ENCODE measurements at places on chromosomes 2 and 18.

GRCh38 chr2:103896182-103896581, 957.7 kb upstream of the POU3F3 start:
- no peak for DNase-seq

DNA sequence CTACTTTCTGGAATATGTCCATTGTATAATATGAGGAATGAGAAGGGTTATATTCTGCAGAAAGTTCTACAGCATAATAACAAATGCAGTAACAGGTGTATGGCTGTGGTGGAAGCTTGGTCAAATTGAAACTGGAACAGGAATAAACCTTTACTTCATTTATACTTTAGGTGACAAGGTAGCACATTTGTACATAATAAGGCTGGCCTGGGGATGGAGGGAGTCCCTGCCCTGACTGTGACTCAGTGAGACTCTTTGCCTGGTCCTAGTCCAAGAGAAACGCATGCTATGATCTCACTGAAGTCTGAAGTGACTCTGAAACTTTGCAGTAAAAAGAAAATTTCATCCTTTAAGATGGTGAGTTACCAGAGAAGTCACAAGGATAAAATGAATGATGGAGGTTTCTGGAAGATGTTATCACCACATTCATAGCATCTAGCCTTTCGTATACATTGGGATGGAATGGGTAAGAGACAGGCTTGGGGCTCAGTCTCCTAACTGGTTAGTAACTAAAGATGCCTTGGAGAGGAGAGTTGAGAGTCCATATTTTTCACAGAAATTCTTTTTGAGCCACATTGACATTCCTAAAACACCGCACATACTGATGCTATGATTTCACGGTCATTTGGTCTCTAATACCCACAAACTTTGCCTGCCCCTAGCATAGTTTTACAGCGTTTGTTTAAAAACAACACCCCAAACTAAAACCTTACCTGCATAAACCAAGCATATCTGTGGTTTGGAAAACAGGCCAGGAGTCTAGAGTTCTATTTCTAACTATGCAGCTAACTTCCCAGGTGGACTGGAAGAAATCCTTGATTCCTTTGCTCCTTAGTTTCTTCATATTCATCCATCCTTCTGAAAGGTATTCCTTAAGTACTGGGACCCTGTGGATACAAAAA, 42.4 kb upstream of the NABP1 start:
- DNase-seq = no peak

DNA sequence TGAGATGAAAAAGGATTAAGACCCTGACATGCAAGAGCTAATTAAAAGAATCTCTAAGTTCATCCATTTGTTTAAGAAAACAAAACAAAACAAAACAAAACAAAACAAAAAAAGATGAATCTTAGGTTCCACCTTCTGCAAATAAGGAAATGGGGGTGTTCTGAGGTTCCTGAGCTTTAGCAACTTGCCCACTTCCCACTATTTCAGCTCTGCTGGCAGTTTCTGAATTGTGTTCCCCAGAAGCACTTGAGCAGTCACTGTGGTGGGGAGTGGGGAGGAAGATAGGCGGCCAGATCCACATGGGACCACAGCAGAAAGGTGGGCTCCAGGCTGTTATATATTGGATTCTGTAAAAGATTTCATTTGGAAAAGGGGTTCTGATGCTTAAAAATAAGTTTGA, 20.3 kb downstream of the INO80C start:
- DNase-seq = no peak

DNA sequence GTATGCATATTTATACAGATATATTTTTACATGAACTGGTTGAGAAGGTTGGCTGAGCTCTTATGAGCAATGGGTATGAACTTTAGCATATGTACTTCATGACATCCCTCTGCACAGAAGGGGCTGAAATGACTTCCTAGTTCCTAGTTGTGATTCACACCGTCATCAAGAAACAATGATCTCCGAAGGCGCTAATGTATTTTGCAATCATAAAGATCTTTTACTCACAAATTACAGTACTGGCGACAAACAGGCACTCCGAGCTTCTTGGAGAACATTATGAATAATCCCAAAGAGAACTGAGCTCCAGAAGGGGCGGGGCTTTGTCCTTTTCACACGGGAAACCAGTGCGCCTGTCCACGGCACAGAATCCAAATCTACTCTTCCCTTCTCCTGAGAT, 18.1 kb downstream of the BCL2 start:
- no peak for DNase-seq

GRCh38 chr18:25244924-25245698, 106.9 kb downstream of the ZNF521 start:
- DNase-seq = no peak

DNA sequence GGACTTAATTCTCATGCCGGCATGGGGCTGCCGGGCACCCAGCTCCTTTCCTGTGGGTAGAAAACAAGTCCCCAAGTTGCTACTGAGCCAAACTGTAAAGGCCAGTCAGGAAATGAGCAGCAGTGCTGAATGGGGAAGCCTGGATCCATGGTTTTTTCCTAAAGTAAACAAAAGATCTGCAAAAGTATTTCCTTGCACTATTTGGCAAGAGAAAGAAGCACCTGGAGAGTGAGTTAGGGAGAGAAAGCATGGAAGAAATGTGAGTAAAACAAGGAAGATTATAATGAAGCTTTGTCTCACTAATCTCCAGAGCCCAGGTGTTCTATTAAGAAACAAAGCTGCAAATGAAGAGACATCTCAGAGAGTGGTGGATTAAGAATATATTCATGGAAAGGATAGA, 117.6 kb downstream of the METTL8 start:
- no peak for DNase-seq

- peak; percentile 35 for DNase-seq
These were observed 24.4 kb downstream of the MBP start for GRCh38 chr18:77108001-77108692.

DNA sequence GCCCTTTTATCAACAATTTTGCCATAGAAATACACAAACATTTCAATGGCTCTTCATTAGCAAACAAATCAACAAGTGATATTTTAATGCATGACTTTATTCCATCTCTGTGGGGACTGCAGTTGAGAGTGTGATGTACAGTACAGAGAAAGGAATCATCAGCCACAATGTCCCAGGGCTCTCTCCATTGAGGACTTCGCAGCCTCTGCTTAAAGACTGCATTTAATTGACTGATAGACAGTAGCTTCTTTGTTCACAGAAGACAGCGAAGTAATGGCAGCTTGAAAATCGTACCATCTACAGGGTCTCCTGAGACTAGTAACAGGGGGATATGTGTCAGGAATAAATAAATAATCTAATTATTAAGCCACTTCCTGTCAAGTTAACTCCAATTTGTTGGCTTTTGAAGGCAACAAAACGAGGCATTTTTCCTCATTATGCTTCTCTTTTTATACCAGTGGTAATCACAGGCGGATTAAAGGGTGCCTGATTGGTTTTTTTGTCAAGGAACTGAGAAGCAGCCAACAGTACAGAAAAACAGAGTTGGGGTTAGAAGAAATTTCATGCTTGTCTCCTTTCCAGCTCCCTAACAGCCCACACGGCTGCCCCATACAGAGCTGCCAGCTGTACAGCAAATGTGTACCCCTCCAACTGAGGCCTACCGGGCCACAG, 164.3 kb downstream of the ZNF521 start:
- DNase-seq = no peak

DNA sequence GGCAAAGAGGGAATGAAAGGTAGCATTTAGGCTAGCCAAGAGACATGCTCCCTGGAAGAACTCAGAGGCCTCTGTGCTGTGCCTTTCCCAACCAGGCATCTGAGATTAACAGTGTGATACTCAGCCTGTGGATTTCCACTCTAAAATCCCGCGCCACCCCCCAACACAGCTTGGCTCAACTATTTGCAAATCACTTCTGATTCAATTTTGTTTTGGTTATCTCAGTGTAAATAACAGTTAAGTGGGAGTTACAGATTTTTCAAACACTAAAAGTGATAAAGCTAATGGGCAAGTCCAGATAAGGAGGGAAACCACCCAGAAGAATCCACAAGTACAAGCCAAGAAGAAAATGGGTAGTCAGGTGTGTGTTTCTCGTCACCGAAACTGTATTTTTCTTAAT, 1.4 kb upstream of the NRP2 start:
- DNase-seq = no peak

DNA sequence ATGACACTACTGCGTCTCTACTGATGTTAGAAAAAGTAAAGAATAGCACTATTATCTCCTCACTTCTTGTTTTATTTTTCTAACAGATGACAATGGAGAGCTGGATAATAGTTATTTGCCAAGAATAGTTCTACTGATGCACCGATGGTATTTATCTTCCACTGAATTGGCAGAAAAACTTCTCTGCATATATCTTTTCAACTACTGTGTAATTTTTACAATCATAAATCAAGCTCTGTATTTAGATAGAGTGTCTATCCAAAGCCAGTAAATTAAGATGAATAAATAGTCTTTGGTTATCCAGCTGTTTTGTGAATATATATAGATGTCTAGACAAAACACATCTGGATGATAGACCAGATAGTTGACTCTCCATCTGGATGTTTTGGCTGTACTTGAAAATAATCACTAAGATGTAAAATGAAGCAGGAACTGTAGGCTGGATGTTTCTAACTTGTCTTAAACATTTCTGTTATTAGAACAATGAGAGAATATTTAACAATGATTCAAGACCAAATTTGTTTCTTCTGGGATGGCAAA, 40.1 kb downstream of the RASGRP3 start:
- no peak for DNase-seq

GRCh38 chr18:55858661-55859515, 270.9 kb upstream of the TCF4 start:
- no peak for DNase-seq

- DNase-seq = no peak
These were observed 189.9 kb upstream of the PIEZO2 start for GRCh38 chr18:11339188-11339775.

GRCh38 chr18:710418-711300, 1.8 kb downstream of the ENOSF1 start:
- DNase-seq = no peak

GRCh38 chr2:20288642-20289340, 61.9 kb downstream of the PUM2 start:
- DNase-seq = no peak

DNA sequence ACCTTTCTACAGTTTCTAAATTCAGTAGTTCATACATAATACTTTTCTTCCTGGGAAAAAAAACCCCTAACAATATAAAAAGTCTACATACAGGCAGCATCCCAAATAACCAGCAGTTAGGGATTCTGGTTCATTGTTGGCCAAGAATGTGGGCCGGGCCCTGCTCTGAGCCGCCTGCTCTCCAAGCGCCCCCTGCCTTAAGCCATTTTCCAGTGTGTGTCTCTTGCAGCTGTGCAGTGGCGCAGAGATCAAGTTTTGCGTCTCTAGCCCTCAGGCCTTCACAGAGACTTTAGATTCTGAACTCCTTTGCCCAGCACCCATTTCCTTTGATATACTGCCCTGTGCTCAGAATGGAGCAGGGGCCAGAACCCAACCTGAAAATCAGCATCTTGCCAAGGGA, 32.9 kb downstream of the RMC1 start:
- DNase-seq = no peak

DNA sequence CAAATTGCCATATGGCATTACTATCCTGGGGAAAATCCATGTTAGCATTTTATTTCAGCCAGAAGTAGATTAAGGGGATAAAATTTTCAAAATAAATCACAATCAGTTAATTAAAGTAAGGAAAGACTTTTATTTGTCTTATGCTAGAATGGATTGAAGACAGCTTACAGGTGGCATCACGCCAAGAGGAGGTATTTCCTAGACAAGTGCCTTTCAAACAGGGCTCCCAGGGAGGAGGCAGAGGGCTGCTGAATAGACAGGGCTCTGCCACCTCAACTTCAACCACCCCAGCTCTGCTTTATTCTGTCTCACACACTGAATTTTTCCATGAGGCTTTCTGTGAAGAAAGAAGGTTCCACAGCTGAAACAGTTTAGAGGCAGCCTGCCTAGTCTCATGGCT, 12.2 kb downstream of the CCDC68 start:
- DNase-seq = no peak

DNA sequence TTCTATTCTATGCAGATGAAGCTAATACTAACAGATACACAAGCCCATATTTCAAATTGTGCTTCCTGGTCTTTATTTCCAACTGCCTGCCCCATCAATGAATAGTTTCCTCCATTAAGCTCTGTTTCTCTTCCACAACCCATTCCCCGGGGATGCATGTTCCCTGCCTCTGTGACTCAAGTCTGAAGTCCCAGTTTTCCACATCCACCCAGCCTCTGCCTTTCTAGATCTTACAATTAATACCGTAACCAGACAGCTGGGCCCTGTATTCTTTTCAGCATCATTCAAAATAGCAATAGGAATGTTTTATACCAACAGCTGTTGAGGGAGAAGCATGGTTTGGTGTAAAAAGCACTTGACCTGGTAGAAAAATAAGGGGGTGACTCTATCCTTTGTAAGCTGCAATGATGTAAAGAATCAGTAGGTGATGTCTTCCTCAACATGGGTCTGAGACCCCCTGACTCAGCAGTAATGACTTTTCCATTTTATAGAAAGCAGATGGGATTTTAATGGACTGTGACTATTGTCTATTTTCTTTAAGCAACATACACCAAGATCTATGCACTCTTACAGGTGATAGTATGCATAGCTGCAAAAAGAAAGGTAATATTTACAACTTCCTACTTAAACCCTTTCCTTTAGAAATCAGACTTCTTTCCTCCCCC, 46.1 kb upstream of the DAPL1 start:
- DNase-seq = no peak

GRCh38 chr2:191845876-191846514, 893 bp downstream of the CAVIN2 start:
- no peak for DNase-seq

- no peak for DNase-seq
These were observed 29.2 kb upstream of the SALL3 start for GRCh38 chr18:78950386-78950785.

GRCh38 chr2:226699321-226699720, 100.3 kb downstream of the IRS1 start:
- no peak for DNase-seq

GRCh38 chr2:199160677-199161465, 296.9 kb downstream of the SATB2 start:
- DNase-seq = no peak

DNA sequence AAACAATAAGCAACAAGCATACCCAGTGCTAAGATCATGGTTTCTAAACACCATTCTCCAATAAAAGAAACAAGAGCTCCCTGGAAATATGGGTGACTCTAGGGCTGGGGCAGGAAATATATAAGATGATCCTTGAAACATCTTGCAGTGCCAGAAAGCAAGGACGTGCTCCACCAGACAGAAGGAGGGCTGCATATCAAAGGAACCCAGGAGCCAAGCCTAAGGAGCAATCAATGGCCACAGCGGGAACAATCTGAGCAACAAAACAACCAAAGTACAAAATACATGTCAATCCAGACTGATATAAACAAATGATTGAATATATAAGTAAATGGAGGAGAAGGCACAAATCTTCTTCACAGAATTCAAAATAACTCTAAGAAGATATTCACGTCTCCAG, 10.1 kb downstream of the SPIRE1 start:
- no peak for DNase-seq

- no peak for DNase-seq
These were observed 304.4 kb downstream of the GULP1 start for GRCh38 chr2:188596054-188596453.

All from central memory CD4-positive, alpha-beta T cell (primary cell).